ENCODE measurements at places on chromosomes 6 and 20.

DNA sequence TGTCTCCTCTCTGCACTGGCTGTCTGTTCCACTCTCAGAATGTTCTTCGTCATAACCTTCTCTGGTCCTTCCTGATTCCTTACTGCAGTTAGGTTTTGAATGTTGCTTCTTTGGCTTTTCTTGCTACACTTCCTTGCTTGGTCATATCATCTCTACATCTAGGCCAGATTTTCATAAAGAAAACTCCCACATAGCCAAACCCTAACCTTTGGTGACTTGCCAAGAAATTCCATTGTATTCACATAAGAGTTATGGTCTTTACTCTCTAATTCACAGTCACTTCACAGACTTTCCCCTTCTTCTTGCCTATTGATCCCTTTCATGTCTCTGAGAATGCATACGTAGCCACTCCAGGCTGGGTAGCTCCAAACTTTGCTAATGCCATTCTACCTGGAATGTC, 41.9 kb upstream of the SIM1 start:
- no peak for DNase-seq

DNA sequence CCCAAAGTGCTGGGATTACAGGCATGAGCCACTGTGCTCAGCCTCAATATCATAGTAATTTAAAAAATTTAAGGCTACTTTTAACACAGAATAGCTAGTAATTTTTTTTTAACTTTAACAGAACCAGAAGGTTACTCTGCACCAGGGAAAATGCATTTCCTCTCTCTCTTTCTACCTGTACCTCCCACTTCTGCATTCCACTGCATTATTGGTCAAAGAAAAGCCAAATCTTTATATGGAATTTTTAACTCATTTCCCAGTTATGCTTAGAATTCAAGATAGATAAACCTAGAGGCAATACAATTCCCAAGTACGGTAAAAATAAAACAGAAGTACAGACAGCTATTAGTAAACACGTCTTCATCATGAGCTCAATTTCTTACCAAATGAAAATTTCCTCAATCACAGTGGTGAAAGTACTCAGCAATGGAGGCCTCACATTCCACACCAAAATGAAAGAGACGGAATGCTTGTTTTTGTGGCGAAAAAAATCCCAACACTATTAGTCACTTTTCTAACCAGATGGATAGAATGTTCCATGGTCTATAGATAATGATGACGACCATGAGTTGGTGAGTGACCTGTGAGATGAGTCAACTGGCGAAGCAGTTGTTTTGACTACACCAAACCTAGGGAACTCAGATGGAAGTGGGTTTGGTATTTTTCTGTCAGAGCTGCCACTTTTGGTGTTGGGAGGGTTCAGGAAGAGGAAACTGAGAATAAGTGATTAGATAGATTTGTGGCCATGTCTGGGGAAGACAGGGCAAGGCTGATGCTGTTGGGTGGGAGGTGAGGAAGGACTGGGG, 104.7 kb upstream of the SGK1 start:
- no peak for DNase-seq

GRCh38 chr6:158011478-158011920, 29.8 kb downstream of the SYNJ2 start:
- DNase-seq = no peak

- no peak for DNase-seq
Observed at GRCh38 chr6:114087496-114087895, 116.5 kb upstream of the HDAC2 start.

DNA sequence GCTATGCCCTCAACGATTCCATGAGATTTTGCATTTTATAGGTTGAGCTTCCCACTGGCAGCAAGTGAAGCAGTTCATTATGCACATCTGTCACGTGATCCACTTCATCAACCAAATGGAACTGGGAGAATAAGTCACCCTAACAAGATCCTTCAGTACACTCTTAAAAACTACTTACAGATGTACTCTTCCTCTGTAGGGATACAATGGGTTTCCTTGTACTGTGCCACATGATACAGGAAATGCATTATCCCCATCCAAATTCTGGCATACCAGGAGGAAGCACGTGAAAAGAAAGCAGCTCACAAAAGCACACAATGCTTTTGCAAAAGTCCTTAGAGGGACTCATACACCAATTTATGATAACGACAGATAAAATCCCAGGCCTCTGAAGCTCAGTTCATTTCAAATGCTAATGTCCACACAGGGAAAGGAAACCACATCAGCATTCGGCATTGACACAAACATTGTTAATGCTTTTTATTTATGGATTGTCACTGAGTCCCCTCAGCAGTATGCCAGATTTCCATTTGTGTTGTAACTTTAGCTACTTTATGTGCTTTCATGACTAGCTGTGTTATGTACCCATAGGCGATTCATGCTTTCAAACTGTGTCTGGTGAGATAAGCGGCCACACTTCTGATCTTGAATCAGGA, 58.1 kb upstream of the REV3L start:
- no peak for DNase-seq

DNA sequence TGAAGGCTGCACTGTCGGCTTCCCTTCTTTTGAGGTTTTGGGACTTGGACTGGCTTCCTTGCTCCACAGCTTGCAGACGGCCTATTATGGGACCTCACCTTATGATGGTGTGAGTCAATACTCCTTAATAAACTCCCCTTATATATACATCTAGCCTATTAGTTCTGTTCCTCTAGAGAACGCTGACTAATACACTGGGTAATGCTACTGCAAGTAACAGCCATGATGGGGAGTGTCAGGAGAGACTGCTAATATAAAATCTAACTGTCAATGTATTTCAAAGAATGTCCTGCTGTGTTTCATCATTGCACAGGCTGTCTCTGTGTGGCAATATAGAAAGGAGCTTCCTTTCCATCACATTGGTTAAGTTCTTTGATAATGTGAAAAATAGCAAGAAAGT, 57.7 kb upstream of the UST start:
- DNase-seq = no peak

DNA sequence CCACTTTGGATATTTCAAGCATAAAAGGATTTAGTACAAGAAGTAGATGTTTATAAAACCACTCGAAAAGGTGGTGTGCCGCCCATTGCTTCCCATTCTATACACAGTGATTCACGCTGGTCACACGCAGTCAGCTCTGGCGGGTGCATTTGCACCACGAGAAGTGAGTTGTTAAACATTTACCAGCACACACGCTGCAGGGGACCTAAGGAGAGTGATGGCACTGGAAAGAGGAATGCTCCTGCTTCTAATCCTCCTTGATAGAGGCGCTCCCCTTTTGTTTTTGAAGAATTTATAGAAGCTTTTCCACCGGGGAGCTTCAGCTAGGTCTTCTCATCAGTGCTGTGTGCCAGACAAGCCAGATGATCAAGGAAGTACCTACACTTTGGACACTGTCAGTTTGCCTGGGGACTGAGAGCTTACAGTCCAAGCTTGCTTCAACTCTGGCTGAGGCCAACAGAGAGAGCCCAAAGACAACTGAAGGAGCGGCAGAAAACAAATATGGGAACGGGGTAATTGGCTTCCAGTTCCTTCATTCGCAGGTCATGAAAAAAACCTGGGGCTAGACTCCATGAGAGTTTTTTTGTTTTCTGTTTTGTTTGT, 31.2 kb downstream of the MUC22 start:
- no peak for DNase-seq

DNA sequence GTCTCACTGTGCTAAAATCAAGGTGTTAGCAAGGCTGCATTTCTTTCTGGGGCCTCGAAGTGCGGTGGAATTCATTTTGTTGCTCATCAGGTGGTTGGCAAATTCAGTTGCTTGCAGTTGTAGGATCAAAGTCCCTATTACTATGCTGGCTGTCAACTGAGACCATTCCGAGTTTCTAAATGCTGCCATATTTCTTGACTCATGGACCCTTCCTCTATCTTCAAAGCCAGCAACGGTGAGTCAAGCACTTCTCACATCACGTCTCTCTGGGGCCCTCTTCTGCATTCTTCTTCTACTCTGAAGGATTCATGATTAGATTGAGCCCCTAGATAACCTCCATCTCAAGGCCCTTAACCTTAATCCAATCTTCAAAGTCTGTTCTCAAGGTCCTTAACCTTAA, 619.7 kb downstream of the HACE1 start:
- no peak for DNase-seq

GRCh38 chr6:19788686-19789085, 48.5 kb upstream of the ID4 start:
- DNase-seq = no peak

- no peak for DNase-seq
Observed at GRCh38 chr6:158038291-158039177, 56.9 kb downstream of the SYNJ2 start.

DNA sequence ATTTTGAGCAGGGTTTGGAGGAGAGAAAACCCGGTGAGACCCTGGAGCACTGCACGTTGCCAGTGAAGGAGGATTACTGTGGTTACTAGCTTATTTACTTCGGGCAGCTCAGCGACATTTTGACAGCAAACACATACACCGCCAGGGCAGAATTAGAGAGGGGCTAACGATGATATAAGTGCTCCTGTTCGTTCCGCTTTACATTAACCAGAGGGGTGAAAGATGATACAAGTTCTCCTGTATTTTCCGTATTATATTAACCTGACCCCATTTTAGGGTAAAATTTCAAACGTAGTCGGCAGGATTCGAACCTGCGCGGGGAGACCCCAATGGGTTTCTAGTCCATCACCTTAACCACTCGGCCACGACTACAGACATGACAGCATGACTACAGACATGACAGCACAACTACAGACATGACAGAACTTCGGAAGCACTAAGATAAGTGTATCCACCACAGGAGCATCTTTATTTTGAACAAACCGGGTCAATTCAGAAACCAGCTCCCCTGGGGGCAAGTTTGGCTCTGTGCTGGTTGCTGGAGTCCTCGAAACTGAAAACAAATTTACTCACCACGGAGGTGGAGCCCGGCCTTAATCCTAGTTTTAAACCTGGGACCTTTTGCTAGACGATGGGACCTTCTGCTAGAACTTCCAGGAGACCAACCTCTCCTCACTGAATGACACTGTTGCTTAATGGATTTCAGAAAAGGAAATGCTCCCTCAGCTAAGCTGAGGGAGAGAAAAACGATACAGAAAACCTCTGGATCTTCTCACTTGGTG, 80.4 kb upstream of the ZNF184 start:
- no peak for DNase-seq

GRCh38 chr6:148760258-148760534, 13.4 kb downstream of the UST start:
- no peak for DNase-seq

Data from vagina (tissue), 2 donors.